Iris pigment epithelial cell (primary cell): ENCODE measurements at places on chromosomes 6 and 20.
A peak's percentile ranks its signal among the peaks of the same experiment; 100 is the strongest.

- peak; percentile 79 for DNase-seq
Measured at GRCh38 chr6:53673162-53673727, 7.7 kb upstream of the KLHL31 start.

DNA sequence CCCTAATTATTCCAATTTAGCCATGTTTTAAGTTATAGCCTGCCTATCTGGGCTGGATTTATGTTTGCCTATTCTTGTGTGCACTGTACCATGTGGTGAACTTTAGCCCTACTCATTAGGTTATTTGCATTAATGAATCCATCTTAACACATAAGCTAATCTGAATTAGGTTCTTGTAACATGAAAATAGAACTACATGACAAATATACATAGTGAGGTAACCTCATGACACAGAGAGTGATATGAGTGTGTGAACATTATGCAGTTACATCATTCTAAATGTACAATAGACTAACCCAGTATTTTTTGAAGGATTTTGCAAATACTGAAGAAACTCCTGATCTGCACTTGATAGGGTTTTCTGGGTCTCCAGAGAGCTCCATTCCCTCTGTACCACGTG lies 733.7 kb upstream of the CITED2 start:
- DNase-seq: no peak

DNA sequence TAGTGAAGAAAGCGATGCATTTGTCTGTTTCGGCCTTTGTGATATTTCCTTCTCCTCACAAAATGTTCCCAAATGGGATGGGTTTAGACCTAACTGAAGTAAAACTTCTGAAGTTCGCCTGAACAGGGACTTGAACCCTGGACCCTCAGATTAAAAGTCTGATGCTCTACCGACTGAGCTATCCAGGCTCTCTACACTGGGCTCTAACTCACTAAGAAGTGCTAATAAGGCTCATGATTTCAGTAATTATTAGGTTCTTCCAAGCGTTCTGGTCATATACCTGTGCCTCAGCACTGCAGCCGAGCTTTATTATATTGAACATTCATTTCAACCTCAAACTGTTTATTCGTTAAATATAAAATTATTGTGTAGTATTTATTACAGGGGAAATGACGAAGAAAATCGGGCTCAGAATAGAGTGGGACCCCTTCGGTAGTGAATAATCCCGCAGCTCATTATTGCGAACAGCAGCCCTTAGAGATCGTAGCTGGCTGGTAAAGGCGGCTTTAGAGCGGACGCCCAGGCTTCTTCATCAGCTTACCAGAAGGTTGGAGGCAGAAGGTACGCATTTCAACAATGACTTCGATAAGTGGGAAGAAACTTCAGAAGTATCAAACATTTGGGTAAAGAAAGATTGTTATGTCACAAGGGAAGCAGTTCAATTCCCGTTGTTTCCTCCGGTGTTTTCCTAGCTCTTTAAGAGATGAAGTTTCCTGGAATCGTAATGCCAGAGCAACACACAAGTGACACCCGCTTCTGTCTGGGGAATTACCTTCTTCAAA lies 119.0 kb upstream of the ZNF184 start:
- peak; percentile 67 for DNase-seq

DNA sequence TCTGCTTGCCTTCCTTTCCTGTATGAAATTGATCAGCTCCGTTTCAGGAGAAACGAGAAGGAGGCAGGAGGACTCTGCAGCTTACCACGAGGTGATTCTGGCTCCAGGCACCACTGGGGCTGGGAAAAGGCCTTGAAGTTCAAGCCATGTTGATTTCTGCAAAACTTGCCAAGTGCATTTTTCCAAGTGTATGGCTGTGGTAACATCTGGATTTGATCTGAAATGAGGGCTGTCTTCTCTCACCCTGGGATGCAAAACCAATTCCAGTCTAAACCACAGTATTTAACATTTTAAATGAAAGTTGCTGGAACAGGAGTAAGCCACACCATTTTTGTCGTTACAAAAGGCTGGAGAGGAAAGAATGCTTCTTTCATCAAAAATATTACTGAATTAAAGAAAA lies 36.1 kb upstream of the FAM210B start:
- DNase-seq: no peak

GRCh38 chr20:32446301-32447100 lies 88.4 kb downstream of the ASXL1 start:
- DNase-seq: no peak

GRCh38 chr6:2149361-2150006 lies 95.9 kb downstream of the GMDS start:
- DNase-seq: no peak

GRCh38 chr6:83352424-83353061 lies 78.3 kb downstream of the ME1 start:
- no peak for DNase-seq

- DNase-seq: no peak
Measured at GRCh38 chr6:24117021-24117420, 9.0 kb upstream of the NRSN1 start.

- peak; percentile 47 for DNase-seq
Measured at GRCh38 chr20:45032781-45033180, 66.5 kb downstream of the STK4 start.

GRCh38 chr6:94130478-94130877 lies 711.1 kb upstream of the EPHA7 start:
- DNase-seq: no peak

DNA sequence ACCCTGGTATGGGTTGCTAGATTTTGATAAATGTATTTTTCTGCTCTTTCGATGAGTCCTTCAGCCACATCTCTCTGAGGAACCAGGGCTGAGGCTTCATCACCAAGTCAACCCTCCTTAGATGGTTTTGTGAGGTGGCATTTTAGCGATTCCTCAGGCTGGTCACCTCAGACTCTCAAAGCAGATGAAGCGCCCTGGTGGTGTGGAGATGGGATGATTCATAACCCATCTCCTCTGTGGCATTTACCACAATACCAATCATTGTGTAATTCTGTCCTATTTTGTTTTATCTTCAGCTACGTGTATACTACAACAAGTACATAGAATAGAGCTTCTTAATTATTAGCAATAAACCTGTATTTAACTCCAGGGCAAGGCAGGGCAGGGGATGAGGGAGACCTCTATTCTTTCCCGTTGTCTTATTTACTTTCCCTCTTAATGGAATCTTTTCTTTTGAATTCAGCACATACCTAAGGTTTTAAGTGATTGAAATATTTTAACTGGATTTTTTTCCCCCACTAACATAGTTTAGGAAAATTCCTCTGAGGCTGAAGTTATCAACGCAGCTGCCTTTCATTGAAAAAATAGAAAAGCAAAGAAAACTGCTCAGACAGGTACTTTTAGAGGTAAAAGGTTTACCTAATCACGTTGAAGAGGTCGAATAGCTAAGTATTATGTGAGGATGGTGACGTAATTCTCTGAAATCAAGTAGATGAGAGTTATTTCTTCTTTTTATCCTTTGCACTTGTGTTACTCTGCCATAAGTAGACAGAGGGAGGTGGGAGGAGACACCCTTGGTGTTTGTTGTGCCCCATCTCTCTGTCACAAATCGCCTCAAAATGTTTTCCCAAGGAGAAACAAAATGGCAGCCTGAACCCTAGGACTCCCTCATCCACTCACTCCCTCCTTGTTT lies 57.4 kb upstream of the EDN3 start:
- DNase-seq: no peak

GRCh38 chr20:35269055-35269781 lies 8.7 kb downstream of the MMP24OS start:
- DNase-seq: peak; percentile 61

DNA sequence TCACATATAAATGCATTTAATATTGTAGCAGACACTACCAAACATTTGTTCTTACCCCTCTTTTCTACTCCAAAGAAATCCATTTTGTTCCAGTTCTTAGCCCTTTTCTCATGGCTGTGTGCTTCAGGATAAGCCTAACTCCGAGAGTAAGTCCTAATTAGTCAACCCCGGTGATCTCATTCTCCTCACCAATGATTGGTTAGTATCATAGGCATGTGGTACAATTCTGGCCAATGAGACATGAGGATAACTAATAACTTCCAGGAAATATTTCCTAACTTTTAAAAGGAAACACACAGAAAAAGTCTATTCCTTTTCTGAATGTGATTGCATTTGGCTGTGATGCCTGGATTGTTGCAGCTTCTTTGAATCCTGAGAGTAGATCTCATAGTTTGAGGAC lies 116.0 kb downstream of the GPR63 start:
- no peak for DNase-seq

DNA sequence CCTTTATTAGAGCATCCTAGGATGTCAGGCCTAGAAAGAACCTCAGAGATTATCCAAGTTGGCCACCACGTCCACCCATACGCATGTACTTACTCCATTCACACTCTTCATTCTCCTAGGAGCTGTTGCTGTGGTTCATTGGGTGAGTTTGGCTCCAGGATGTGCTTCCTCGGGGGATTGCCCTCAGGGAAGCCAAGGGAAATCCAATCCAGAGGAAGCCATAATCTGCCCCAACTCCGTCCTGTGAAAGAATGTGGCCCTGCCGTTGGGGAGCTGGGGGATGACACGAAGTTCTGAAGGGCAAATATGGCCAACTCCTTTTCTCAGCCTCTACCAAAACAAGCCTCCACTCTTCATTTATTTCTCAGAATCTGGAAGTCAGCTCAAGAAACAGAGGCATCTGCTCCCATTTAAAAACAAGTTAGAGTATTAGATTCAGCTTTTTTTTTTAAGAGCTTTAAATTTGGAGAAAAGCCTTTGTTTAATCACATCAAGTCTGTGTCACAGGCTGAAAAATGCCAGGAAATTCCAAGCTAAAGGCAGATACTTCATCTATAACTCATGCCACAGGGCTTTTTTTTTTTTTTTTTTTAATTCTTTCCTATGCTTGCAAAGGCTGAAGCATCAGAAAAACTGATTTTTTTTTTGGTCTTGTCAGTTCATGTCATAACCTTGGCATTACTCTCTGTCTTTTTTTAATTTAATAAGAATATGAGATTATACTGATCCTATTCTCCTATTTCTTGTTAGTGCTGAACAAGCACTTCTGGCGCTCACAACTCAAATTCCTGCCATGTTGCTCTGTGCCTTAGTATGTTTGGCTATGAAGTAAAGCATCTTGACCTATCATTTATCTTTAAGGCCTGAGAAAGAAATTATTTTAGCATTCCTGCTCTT lies 480.9 kb upstream of the MARCKS start:
- peak; percentile 82 for DNase-seq

DNA sequence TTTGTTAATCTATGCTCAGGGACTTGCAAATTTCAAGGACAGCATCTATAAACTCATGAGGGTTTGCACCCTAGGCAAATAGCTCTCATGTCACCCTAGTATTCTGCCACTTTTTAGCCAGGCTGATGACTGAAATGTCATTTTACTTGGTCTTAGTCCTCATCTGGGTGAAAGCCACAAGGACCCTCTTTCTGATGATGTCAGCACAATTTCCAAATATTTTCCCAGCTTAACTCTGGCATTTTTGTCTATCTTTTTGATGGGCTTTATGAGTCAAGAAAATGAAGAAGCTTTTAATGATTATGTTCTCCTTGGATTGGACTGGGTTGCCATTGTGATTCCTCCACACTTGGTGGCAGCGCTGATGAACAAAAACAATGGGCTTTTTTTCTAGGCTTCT lies 420.1 kb upstream of the BTBD3 start:
- no peak for DNase-seq

GRCh38 chr6:112296122-112296521 lies 41.8 kb upstream of the LAMA4 start:
- peak; percentile 70 for DNase-seq

DNA sequence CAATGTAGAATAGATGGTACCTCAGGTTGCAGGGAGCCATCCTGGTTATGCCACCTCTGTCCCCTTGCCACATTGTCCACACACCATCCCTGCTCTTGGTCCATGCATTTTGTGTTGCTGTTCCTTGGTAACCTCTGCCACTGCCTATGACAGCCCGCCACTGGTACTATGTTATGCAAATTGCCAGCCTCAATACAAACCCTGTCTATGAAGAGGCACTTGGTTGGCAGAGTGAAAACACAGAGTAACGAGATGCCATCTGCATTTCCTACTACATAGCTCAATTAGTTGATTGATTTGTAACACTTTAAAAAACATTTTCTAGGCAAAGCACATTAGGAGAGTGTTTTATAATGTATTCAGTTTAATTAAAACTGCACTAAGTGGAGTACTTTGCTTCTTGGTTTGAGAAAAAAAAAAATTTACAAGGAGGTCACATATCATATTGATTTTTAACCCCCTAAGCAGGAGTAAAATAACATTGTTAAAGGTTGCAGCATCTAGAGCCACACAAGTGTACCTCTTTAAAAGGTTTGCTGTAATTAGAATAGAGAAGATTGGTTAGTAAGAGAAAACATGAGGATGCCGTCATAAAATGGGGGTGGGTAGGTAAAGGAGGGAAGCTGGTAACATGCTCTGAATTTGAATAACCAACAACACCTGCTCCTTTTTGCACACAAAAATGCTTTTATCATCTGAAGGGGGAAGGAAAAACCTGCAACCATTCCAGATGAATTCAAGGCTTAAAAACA lies 817.1 kb downstream of the KIF16B start:
- DNase-seq: no peak

GRCh38 chr20:40651151-40651550 lies 37.9 kb downstream of the MAFB start:
- peak; percentile 63 for DNase-seq

- DNase-seq: peak; percentile 61
Measured at GRCh38 chr20:48823960-48824498, 3.8 kb downstream of the PREX1 start.

- DNase-seq: peak; percentile 10
Measured at GRCh38 chr6:165010556-165011535, 298.6 kb downstream of the C6orf118 start.

DNA sequence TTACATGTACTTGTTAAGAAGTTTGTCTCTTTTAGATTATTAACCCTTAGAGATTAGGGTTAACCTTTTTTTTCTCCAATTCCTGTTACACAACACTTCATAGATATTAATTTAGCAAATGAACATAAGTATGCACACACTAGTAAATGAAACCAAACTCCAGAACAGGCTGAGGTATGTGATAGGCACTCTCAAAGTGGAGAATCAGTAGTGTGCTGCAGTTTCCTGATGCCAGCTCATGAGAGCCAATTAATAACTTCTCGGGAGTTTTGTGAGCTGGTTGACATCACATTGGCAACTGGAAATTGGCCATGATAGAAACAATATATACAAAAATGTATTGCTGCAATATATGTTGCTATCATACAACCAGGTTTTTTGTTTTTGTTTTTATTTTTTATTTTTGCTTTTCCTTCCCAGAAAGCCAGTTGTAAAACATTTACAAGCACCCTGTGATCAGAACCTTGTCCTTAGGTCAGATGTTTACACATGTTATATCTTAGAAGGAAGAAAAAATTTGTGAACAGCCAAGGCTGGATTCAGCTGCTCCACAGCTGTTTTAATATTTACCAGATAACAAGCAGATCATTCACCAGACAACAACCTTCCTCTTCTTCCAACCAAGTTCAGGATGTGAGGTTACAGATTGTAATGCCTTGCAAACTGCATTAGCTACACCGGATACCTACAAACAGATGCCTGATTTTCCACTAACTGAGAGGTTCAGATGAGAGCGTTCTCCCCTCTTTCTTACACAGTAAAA lies 42.4 kb upstream of the ECHDC1 start:
- no peak for DNase-seq

GRCh38 chr20:59660471-59660870 lies 56.1 kb downstream of the PHACTR3 start:
- DNase-seq: no peak

- DNase-seq: no peak
Measured at GRCh38 chr6:39178235-39178634, 51.0 kb downstream of the KCNK5 start.
